ENCODE measurements at places on chromosomes 11 and 22. TPM values are rescaled to one million over a fixed set of nuclear protein-coding genes. Genes with fewer than 3 reads are reported as not detected.

The ALX4 gene
- total RNA-seq = 0.05 TPM

The NEAT1 gene
- 9.2 TPM for total RNA-seq

- no peak for DNase-seq
Measured at GRCh38 chr11:118314988-118315411, 10.5 kb downstream of the CD3E start.

DNA sequence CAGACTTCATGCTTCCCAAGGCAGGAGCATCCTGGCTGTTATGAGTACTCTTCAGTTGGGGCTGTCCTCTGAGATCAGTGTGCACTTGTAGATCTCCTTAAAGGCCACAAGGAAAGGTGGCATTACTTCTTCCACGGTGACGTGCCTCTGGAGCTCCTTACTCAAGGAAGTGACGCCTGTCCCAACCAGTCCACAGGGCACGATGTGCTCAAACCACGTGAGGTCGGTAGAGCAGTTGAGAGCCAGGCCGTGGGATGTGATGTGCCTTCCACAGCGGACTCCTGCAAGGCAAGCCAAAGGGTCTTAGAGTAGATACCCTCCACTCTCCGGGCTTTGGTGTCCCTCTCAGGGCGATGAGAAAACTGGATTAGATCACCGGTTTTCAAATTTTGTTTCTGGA is 1.4 kb downstream of the LIPT2 start:
- DNase-seq = no peak

DNA sequence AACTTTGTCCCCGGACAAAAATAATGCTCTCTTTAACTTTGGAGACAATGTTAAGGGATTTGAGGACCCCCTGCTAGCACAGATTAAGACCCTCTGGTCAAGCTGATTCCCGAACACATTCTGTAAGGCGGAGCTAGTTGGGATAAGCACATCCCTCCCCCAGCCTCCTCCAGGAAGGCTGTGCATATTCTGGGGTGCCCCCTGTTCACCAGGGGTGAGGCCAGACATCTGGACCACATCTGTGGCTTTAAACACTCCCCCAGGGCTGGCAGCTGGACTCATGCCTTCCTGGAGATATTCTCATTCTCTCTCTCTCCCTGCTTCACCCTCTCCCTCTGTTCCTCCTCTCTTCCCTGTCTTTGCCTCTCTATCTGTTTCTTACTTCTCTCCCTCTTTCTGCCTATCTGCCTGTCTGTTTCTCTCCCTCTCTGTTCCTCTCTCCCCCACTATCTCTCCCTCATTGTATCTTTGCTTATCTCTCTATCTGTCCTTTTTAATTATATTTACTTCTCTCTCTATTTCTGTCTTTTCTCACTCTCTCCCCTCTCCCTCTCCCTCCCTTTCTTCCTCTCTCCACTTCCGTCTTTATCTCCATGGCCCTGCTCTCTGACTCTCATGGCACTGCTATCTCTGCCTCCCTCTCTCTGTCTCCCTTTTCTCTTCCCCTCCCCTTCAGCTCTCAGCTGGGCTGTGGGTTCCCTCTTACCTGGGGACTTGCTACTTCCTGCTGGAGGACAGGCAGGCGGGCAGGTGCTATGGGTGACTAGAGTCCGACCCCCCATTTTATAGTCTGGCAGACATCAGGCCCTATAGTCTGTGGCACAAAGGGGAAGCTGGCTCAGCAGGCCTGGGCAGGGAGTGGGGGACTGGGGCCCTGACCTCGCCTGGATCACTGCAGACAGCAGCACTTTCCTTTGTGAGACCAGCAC is at the start of gene CRYBB1:
Gene CRYBB1 (minus strand): TSS at position 757 of the 929 bp plus-strand sequence. CDS start 1,708 bp downstream, outside the sequence.
- no peak for DNase-seq

Data from thymus (tissue), 14 donors.